ENCODE measurements at places on chromosomes 2 and 18.

DNA sequence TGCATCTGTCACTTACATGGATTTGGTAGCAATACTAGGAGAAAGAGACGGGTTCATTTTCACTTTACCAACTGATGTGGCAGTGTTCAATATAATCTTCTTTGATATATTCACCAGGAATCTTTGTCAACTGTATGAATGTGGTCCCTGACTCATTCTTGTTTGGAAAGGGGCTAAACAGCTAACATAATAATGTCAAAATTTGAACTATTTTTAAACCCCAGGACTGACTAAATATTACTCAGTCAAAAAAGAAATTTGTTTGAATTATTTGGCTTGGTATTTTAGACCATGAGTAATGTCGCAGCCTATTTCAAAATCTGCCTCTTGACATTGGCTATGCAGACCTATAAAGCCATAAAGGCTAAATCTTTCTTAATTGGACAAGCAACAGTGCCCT, 413.7 kb upstream of the RGPD4 start:
- DNase-seq: no peak

GRCh38 chr2:188884517-188884916, 89.7 kb upstream of the COL3A1 start:
- no peak for DNase-seq

- no peak for DNase-seq
Measured at GRCh38 chr18:57984490-57985115, 59.4 kb upstream of the NEDD4L start.

DNA sequence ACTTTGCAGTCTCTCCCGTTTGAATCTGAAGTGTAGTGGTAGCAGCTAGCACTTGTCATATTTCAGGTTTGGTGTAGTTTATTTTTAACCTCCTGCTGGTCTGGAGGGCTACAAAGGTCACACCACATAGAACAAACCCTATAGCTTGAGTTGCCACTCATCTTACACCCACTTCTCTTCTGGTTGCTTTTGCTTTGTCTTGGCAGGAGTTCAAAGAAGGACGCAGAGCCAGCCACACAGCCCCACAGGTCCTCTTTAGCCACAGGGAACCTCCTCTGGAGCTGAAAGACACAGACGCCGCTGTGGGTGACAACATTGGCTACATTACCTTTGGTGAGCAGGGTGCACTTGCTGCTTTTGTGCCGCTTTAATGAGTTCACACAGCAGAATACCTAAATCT, 15.6 kb upstream of the GPBAR1 start:
- no peak for DNase-seq

GRCh38 chr2:149021271-149021719, 17.2 kb upstream of the LYPD6B start:
- no peak for DNase-seq

DNA sequence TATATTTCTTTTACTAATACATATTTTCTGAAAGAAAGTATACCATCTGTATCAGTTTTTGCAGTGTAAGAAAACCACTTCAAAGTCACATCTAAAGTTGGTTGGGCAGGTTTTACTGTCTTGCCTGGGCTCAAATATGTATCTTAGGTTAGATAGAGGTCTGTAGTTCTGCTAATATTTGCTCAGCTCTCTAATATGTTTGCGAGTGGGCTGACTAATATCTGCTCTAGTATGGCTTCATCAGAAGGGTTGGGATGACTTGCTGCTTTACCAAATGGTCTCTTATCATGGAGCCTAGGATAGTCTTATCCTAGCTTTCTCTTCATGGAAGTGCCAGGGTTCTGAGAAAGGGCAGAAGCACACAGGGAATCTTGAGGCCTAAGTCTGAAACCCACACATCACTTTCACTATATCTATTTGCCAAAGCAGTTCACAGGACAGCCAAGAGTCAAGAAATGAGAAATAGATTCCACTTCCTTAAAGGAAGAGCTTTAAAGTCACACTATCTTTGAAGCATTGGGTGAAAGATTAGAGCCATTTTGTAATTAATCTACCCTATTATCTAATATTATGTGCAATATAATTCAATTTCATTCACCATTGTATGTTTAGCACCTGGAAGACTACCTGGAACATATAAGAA, 610.0 kb downstream of the KCNJ3 start:
- DNase-seq: no peak

- no peak for DNase-seq
Measured at GRCh38 chr2:74375838-74376237, 4.3 kb downstream of the DCTN1 start.

GRCh38 chr2:187395276-187396015, 52.6 kb downstream of the CALCRL start:
- no peak for DNase-seq

DNA sequence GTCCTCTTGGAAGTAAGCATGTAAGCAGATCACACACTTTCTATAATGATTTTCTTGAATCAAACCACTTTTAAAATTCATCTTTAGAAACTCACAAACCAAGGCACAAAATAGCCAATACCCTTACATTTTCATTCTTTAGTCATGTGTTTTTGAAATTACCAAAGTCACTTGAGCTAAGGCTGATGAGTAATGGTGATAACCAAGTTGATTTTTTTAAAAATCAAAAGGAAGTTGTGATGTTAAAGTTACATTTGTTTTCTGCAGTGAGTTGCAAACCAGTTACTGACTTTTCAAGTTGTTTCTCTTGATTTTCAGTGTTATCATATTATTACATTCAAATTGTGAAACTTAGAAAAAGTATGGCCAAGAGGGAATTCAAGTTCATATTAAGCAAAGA, 21.5 kb upstream of the IL18RAP start:
- no peak for DNase-seq

DNA sequence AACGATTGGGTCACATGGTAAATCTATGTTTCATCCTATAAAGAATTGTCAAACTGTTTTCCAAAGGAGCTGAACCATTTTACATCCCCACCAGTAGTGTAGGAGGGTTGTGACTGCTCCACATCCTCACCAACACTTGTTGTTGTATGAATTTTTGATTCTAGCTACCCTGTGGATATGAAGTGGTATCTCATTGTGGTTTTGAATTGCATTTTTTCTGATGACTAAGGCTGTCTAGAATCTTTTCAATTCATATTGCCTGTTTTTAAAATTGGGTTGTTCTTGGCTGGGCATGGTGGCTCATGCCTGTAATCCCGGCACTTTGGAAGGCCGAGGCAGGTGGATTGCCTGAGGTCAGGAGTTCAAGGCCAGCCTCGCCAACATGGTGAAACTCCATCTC, 44.5 kb downstream of the TXNL1 start:
- DNase-seq: no peak

DNA sequence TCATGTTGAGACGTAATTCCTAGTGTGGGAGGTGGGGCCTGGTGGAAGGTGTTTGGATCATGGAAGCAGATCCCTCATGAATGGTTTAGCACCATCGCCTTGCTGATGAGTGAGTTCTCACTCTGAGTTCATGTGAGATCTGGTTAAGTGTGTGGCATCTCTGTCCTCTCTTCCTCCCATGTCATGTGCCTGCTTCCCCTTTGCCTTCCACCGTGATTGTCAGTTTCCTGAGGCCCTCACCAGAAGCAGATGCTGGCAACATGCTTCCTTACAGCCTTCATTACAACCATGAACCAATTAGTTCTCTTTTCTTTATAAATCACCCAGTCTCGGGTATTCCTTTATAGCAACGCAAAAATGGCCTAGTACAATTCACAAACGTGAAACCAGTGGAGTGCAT, 14.6 kb upstream of the MCM6 start:
- DNase-seq: no peak

GRCh38 chr2:97728091-97728731, 14.8 kb downstream of the ZAP70 start:
- no peak for DNase-seq

DNA sequence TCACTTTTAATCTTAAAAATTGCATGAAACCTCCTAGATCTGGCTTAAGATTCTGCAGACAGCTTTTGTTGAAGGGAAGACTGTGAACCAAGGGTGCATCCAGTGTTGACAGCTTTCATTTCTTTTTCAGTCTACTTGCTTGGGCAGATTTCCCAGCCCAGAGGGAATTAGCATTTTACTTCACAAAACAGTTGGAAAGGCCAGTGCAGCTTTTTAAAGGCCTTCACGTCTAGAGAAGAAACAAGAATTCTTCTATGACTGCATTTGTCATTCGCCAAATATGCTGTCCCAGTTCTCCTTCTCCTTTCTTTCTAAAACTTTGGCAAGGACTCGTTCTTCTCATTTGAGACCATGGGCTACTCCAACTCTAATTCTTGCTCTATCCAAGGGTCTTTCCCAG, 17.4 kb downstream of the NTSR2 start:
- DNase-seq: no peak

DNA sequence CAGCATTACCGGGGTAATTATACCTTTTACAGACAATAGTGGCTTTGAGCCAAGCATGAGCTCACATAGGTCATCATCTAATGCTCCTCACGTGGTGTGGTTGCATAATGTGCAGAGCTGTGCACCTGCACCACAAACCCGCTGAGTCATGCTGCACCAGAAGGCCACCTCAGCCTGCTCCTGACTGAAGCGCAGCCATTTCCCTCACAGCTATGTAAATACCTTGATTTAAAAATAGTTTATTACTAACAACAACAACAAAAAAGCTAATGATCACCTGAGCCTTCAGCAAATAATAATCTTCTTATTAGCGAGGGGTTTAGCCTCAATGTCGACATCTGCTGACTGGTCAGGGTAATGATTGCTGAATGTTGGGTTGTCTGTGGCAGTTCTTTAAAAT, 238.8 kb downstream of the MBD5 start:
- DNase-seq: no peak

DNA sequence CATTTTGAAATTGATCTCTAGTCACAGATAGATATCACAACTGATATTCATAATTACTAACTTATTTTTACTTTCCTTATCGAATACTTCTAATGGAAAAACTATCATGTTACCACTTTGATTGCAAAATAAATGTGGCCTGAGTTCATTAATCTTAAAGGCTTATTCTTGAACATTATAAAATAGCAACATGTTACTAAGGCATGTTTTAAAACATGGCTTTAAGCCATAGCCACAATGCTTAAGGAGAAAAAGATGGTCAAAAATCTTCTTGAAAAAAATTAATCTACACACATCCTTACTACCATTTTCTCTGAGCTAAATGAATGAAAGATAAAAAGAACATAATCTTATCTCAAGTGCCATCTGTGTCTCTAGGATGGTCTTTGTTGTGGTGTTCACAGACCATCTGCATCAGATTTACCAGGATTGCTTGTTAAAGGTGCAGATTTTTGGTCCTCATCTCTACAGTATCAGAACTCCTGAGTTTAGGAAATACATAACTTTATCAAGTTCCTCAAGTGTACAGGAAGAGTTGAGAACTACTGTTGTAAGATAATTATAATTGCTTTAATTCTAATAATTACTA, 15.3 kb downstream of the MTX2 start:
- no peak for DNase-seq

GRCh38 chr18:55900380-55900779, 312.4 kb upstream of the TCF4 start:
- DNase-seq: no peak

DNA sequence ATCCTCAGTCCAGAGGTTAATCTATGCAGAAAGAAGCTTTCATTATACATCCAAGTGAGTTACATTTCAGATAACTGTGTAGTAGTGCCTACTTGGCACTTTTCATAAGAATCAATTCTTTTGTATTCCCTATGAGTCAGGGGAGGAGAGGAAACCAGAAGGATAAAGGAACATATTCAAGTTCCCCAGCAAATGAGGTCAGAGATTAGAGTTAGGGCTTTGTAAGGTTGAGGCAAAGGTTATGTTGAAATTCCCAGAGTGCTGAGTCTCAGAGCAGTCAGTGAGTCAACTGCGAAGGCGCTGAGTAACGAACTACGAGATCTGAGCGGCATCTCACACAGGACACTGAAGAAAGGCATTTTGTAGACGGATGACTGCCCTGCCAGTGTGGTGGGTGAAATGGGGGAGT, 25.1 kb upstream of the ME2 start:
- DNase-seq: no peak

GRCh38 chr2:104109356-104109755, 744.6 kb upstream of the POU3F3 start:
- DNase-seq: no peak

DNA sequence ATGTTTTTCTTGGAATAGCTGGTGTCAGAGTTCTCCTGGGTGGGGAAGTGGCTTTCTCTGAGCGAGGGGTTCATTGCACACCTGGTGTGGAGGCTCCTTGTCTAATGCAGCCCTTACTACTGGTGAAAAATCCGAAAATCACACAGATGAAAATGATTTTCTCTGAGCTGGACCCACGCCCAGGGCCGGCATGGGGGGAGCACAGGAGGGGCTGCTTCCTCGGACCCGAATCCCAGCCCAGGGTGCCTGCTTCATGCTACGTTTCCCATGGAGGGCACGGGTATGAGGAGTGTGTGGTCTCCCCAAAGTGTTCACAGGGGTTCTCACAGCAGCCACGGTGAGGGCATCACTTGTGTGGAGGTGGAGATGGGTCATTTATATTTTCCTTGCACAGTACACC, 288.0 kb upstream of the HDAC4 start:
- DNase-seq: no peak

GRCh38 chr18:12656605-12656937, 1.3 kb downstream of the SPIRE1 start:
- no peak for DNase-seq

DNA sequence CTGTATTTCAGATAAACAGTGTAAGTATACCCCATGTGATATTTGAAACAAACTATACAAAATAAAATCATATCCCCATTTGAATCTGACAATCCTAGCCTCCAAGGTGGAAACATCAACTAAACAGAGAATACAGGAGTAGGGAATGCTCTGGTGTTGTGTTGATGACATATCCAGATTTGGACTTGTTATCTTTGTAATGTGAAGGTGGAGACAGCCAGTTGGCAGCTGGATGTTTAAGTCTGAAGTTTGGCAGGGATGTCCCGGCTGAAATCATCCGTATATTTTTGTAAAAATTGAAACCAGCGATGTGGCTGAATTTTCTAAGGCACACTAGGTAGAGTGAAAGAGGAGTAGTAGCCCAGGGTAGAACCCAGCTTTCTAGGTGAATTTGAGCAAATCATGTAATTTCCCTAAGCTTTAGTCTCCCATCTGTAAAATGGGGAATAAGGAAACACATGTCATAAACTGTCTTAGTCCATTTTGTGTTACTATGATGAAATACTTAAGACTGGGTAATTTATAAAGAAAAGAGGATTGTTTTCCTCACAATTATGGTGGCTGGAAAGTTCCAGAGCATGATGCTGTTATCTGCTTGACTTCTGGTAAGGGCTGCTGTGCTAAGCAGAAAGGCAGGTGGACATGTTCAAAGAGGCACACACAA, 246.6 kb upstream of the APCDD1 start:
- DNase-seq: no peak

- DNase-seq: no peak
Measured at GRCh38 chr2:95056461-95057459, 31.3 kb downstream of the MAL start.
